ENCODE measurements at places on chromosomes 1 and 21. TPM values are rescaled to one million over a fixed set of nuclear protein-coding genes. Genes with fewer than 3 reads are reported as not detected.

DNA sequence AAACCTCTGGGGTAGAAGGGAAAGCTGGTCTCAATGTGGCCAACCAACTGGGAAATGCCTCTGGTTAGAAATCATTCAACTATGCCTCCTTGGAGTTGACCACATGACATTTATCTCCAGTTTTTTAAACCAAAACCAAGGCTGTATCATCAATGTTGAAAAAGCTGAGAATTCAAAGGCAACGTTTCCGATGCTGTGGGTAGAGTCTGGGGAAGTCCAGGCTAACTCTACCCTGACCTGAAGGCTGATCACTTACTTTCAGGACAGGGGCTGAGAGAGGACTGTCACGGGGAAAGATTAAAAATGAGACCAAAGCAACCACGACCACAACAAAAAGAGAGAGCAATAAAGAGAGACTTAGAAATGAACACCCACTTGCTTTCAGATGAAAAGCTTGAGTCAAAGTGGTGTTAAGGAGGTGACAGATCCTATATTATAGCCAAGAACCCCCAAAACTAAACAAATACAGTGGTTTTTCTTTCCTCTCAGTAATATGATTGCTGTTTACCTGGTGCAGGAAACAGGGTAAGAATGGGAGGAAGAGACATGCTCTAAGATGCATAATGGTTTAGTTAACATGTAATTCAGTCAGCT, 90.8 kb upstream of the TNFSF4 start:
- no peaks in the 10 kb centered on the region for H3K36me3 ChIP-seq
- H3K4me1 ChIP-seq = peaks cover 61% of the 10 kb centered on the region
- H3K27me3 ChIP-seq = no peaks in the 10 kb centered on the region
- peak; percentile 84 for DNase-seq

GRCh38 chr1:204477036-204477740, 17.4 kb downstream of the PIK3C2B start:
- no peak for DNase-seq
- H3K36me3 ChIP-seq = no peaks in the 10 kb centered on the region
- no peaks in the 10 kb centered on the region for H3K27me3 ChIP-seq
- H3K4me3 ChIP-seq = no peak overlapping the region
- H3K4me1 ChIP-seq = peaks cover 47% of the 10 kb centered on the region

GRCh38 chr1:12172042-12172851, 5.5 kb downstream of the TNFRSF1B start:
- H3K4me3 ChIP-seq = peak overlapping the region; percentile 67
- DNase-seq = peak; percentile 53
- H3K27ac ChIP-seq = peak overlapping the region; percentile 98
- H3K36me3 ChIP-seq = peaks cover 80% of the 10 kb centered on the region

The KDF1 gene
- 0.18 TPM for total RNA-seq

The RXRG gene
- total RNA-seq = not detected

The SPRR1A gene
- total RNA-seq = not detected

The TMEM52 gene
- 2.2 TPM for total RNA-seq

The EVI5 gene
- 25.7 TPM for total RNA-seq

The UMODL1 gene
- total RNA-seq = not detected
